CD4-positive, alpha-beta T cell treated with Interleukin-15 for 1 hour (primary cell): ENCODE measurements at places on chromosomes 2 and 18.

- no peak for DNase-seq
Observed at GRCh38 chr18:10477121-10477862, 22.9 kb downstream of the APCDD1 start.

DNA sequence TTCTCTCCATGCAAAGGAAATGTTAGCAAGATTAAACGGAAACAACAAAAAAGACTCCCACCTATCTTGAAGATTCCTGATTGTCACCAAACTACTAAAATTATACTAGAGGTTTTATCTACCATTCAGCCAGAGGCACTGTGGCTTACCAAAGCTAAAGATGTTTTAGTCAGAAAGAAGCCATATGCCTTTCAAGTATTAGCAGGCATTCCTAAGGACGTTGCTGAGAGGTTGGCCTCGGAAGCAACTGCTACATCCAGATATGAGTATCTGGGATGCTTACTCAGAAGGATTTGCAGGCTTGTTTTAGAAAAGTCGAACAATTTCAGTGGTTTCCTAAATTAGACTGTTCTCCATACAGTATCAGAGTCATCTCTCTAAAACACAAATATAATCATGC, 88.3 kb upstream of the UBE2E3 start:
- no peak for DNase-seq

DNA sequence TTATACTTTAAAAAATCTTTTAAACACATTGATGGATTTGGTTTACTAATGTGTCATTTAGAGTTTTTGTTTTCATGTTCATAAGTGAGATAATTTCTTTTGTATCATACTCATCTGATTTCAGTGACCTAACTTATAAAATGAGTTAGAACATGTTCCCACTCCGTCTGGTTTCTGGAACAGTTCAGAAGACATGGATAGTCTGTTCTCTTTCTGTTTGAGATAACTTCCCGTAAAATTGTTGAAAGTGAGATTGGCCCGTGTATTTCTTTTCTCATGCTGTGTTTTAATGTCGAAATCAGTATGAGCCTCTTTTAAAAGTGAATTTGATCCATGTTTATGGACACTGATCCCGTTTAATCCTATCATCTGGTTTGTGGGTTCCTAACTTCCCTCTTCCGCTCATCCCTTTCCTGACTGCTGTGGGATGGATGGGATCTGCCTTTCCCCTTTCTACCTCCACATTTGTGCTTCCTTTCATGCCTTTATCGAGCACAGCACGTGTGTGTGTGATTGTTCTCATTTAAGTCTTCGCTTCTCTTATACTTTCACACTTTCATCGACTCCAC, 78.9 kb downstream of the COPS8 start:
- no peak for DNase-seq

GRCh38 chr2:76613330-76613729, 902.6 kb upstream of the GCFC2 start:
- no peak for DNase-seq

DNA sequence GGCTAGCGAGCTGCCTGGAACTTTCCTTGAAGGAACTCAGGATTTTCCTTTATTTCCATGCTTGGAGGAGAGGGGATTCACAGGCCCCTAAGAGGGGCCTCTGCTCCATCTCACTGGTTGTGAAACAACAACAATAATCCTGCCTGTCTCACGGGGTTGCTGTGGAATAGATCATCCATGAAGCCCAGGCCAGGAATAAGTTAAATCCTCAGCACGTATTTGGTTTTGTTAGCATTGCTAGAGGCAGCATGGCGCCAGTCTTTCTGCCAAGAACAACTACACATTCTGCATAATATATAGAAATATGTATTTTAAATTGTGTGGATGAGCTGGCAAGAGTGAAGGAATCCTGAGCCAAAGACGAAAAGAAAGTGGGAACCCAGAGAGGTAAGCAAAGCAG, 80.8 kb upstream of the L3MBTL4 start:
- no peak for DNase-seq

DNA sequence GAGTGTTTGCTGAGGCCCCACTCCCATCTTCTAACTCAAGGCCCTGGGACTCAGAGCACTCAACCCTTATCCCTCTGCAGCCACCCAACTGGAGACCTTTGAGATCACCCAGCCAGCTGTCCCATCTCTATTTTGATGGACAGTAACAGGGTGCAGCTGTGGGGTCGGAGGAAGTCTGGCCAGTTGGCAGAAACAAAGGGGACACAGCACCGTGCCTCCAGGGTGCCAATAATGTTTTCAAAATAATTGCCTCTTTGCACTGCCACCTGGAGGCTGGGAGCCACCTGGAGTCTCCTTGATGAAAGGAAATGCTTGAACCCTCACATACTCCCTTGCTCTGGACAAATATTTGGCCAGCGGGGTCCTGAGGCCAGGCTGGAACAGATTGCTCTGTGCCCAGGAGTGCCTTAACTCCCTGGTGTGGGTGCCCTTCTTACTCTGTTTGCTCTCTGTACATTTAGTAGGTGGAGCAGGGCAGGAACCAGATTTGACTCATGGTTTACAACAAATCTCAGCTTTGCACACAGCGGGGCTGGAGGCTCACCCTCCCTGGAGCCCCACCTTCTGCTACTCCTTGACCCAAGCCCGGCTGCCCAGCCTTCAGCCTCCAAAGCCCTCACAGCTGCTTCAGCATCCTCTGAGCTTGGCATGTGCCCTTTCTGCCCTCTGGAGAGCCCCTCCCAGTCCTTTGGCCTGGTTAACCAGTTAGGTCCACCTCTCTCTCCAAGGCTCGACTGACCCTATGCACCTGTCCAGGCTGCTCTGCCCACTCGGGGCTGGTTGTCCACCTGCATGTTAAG, 17.2 kb downstream of the MAL start:
- DNase-seq, result no peak
